ENCODE measurements at places on chromosomes 7 and 10.

DNA sequence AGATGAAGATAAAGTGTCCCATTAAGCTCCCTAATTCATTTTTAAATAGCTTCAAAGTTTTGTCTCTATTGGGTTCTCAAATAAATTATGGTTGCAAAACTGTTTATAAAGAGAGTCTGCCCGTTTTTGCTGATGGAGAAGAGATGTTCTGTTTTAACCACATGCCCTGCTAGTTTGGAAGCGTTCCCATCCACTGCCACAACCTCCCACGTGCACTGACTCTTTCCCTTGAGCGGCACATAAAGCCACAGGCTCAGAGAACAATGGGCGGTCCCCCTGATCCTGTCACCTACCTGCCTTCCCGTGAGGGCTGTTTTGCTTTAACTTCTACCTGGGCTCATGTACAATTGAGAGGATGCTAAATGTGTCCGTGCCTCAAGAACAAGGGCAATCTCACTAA is 65.5 kb downstream of the CPVL start:
- DNase-seq = no peak

DNA sequence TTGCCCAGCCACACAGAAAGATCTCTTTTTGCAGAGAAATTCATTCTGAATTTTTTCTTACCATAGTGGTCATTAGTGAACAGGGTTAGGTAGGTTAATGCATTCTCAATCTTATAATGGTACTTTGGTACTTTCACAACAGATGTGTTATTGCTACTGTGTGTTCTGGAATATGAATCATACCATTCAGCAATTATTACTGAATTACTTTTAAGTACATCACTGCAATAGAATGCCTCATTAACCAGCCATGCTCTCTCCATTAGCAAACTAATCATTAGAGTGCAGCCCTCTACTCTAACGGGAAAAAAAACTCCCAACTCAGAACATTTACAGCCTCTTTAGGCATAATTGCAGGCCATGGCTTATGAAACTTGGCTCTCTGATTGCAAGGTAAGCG is 102.1 kb downstream of the DOCK4 start:
- no peak for DNase-seq

DNA sequence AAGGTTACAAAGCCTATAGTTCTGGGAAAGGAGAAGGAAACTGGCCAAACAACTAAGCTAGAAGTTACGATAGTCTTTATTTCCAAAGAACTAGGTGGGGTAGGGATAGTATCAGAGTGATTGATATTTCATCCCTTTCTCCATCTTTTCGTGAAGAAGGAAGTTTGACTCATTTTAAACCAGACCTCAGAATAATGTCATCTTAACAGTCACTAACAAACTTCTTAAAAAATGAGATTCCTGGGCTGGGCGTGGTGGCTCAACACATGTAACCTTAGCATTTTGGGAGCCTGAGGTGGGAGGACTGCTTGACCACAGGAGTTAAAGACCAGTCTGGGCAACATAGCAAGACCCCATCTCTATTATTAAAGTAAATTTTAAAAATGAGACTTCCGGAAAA is 69.4 kb downstream of the ARL4A start:
- no peak for DNase-seq

- DNase-seq = no peak
Observed at GRCh38 chr10:102720775-102721301, 6.4 kb downstream of the SFXN2 start.

DNA sequence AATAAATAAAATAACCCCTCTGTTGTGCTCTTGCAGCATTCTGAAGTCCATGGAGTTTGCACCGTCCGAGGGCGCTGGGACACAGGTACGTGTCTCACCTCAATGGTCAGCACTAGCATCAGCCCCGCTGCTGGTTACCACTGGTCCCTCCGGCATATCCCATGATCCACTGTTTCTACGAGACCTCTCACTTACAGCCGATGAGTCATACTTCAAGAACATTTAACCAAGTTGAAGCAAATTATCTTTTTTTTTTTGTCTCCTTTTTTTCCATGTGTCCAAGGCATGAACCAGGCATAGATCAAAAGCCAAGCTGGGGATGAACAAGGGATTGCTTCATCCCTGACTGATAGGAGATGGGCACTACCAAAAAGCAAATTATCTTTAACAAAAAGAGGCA is 92.9 kb upstream of the SH2B2 start:
- no peak for DNase-seq

- DNase-seq = no peak
Observed at GRCh38 chr7:21671859-21672258, 129.0 kb downstream of the DNAH11 start.

GRCh38 chr10:22681783-22682183 is 32.6 kb downstream of the PIP4K2A start:
- DNase-seq = no peak

DNA sequence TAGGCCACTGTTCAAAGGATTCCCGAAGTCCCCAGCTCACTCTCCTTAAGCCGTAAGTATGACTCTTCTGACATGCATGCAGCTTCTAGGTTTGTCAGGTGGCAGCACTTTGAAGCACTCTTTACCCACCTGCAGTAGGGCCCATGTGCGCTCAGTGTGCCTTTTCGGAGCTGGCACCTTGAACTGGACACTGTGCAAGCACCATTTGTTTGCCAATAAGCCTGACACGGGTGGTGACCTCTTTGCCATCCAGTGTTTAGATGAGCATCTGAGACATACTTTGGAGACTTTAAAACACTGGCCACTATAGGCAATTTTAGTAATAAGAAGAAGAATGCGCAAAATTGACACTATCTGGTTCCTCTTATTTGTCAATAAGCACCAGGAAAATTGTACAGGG is 45.7 kb upstream of the GSAP start:
- DNase-seq = no peak

DNA sequence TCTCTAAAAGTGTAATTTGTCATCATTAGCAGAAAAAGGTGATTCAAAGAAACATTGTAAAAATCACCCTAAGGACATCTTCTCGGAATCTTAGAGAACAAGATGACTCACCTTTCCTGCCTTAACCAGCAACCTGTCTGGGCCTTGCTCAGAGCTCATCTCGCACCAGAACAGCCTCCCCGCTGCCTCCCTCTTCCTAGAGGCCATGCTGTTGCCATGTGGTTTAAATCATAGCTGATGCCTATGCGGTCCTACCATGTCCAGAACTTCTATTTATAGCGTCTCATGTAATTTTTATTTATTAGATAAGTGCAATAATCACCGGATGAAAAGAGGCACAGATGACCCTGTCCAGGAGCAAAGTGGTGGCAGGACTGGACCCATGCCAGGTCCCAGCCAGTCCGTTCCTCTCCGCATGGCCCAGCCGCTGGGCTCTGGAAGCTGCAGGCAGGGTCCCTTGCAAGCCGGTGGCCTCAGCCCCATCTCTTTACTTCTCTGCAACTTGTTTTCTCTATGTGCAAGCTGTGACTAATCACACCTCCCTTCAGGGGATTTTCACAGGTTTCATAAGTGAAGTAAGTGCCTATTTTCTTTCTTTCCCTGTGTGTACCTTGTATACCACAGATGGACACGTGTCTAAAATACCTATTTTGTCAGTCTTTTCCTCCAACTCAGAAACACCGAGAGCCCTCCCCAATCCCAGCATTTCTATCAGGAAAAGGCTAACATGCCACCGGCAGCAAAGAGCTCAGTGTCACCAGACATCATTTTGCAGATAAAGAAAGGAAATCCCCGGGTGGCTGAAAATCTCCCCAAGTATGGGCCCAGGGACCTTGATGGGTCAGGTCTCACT is 27.1 kb downstream of the KLF6 start:
- DNase-seq = no peak

DNA sequence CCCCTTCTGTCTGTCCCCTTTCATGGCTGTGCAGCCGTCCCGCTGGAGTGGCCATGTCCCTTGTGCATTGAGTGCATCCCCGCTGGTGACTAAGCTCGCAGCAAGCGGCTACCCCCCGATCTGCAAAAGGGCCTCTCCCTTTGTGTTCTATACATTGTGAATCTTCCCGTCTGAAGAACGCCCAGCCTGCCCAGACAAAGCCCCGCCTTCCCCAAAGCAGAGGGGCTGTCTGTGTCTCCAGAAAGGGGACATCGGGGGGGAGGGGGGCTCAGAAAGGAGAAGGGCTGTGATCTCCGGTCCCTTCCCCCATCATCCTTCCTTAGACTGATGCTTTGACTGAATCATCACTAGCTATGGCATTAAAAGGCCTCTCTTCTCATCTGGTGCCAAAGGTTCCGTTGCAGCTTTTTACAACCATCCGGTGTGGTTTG is 11.9 kb downstream of the NPTX2 start:
- no peak for DNase-seq

DNA sequence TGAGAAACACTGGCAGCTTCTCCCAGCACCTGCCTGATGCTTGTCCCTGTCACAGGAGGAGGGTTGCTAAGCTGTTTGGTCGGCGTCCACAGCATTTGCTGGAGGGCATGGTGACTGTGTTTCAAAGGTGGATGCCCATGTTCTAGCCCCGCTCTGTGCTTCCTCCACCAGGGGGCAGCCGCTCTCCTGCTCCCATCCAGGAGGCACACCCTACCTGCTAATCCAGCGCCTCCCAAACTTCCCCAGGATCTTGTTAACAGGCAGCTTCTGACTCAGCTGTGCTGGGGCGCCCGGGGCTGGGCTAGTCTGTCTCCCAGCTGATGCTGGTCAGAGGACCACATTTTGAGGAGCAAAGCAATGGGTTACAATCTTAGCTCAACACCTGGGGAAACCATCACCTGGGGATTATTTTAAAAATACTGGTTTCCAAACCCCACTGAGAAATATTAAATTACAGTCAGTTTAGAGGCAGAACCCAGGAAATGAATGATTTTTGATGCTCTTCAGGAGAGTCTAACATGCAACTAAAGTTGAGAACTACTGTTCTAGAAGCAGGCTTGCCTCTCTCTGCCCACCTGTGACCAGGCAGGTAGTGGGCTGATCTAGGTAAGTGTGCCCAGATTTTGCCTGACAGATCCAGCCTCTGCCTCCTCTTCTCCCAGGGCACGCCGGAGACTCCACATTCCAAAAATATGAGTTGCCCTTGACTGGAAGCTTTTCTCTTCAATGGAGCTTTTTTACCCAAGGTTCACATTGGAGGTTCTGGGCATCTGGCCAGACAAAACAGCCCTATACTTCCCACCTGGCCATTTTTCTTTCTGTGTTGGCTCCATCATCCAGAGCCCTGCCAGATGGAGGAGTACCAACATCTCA is 92.7 kb upstream of the GPR26 start:
- DNase-seq = peak; percentile 47

- no peak for DNase-seq
Observed at GRCh38 chr7:149145031-149145845, 2.0 kb upstream of the ZNF398 start.

DNA sequence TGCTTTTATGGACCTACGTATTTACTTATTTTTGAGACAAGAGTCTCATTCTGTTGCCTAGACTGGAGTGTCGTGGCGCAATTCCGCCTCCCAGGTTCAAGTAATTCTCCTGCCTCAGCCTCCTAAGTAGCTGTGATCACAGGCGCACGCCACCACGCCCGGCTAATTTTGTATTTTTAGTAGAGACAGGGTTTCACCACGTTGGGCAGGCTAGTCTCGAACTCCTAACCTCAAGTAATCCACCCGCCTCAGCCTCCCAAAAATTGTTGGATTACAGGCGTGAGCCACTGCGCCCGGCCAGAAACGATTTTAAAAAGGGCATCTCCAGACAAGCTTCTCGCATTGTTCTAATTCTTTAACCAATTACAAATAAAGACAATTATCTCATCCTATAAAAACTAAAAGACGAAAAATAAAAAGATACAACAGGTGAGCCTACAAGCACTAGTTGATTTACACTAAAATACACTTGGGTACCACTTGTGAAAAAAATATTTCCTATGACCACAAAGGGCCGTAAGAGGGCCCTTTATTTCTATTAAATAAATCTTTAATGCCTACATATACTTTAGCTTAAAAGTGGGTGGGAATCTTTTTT is 2.4 kb downstream of the TRA2A start:
- DNase-seq = no peak

DNA sequence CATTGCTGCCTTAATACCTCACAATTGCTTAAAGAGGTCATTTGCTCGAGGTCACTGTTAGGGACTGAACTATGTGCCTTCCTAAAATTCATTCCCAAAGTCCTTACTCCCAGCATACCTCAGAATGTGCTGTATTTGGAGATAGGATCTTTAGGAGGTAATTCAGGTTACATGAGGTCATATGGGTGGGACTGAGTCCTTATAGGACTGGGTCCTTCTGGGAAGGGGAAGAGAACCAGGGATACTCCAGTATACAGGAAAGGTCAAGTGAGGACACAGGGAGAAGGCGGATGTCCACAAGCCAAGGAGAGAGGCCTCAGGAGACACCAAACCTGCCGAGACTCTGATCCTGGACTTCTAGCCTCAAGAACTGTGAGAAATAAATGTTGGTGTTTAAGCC is 253.3 kb downstream of the PRPF18 start:
- DNase-seq = no peak

- no peak for DNase-seq
Observed at GRCh38 chr7:91850455-91850854, 30.0 kb downstream of the MTERF1 start.

- DNase-seq = no peak
Observed at GRCh38 chr10:74056050-74056818, 58.3 kb downstream of the VCL start.

DNA sequence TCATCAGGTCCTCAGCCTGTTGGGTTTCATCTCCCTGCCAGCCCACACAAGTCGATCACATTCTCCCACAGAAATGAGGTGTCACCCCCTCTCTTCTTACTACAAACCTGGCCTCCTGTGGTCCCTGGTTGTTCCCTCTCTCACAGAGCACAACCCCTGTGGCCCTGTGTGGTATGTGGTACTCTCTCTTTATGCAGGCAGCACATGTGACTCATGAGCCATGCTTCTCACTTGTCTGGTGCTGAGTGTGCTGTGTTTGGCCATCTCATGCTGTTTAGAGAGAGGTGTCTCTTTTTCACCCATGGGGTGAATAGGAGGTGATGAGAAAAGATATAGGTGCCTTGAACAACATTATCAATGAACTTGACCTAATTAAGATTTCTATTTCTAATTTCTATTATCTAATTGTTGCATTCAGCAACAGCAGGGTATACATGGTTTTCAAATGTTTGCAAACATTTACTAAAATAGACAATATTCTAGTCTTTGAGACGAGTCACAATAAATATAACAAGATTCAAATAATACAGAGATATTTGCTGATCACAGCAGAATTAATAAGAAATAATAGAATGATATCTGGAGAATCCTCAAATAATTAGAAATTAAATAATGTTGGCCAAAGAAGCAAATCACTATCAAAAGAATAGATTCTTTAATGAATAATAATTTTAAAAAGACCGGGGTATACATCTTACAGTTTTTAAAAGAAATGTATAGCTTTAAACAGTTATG is 633.8 kb upstream of the IGFBP3 start:
- DNase-seq = no peak

- no peak for DNase-seq
Observed at GRCh38 chr7:132292803-132293202, 283.5 kb downstream of the PLXNA4 start.

- DNase-seq = no peak
Observed at GRCh38 chr10:28047061-28047460, 48.2 kb upstream of the ODAD2 start.

GRCh38 chr7:22488643-22489462 is 11.1 kb downstream of the STEAP1B start:
- DNase-seq = peak; percentile 44

Data from GM19239 (cell line).